ENCODE measurements at places on chromosomes 12 and 14. TPM values are rescaled to one million over a fixed set of nuclear protein-coding genes. Genes with fewer than 3 reads are reported as not detected.

DNA sequence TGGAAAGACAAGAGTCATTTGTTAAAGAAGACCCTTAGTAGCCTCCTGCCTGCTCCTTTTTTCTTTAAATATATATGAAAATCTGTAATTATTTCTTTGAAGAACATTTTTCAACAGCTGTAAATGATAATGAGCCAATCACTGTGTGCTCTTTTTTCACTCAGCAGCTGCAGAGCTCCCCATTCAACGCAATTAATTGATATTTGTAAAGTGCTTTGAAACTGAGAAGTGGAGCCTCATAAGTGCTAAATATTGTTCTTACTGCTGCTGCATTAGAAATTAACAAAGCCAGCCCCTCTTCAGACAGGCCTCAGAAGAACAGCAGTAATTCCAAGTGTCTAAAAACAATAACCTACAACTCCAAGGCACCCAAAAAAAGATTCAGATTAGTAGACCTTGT is 224.3 kb downstream of the GXYLT1 start:
- DNase-seq, result no peak

DNA sequence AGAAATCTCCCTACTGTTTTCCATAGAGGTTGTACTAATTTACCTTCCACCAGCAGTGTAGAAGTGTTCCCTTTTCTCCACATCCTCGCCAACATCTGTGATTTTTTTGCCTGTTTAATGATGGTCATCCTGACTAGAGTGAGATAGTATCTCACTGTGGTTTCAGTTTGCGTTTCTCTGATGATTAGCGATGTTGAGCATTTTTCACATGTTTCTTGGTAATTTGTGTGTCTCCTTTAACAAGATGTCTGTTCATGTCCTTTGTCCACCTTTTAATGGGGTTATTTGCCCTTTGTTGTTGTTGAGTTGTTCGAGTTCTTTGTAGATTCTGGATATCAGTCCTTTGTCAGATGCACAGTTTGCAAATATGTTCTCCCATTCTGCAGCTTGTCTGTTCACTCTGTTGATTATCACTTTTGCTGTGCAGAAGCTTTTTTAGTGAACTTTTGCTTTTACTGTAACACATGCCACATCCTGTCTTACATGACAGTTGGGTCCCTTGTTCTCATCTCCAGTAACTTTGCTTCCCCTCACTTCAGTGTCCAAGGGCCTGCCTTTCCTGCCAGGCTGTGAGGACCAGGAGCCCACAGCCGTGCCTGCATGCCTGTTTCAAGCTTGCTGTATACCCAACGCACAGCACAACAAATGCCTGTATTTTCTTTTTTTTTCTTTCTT is 64.9 kb downstream of the SPRING1 start:
- no peak for DNase-seq

- DNase-seq, result no peak
Observed at GRCh38 chr12:93653079-93653478, 24.1 kb upstream of the CRADD start.

MYRFL gene
- 0.36 TPM for total RNA-seq

KERA gene
- total RNA-seq, result not detected
